Esophagus squamous epithelium (tissue), 5 donors: ENCODE measurements at places on chromosomes 1 and 21.

DNA sequence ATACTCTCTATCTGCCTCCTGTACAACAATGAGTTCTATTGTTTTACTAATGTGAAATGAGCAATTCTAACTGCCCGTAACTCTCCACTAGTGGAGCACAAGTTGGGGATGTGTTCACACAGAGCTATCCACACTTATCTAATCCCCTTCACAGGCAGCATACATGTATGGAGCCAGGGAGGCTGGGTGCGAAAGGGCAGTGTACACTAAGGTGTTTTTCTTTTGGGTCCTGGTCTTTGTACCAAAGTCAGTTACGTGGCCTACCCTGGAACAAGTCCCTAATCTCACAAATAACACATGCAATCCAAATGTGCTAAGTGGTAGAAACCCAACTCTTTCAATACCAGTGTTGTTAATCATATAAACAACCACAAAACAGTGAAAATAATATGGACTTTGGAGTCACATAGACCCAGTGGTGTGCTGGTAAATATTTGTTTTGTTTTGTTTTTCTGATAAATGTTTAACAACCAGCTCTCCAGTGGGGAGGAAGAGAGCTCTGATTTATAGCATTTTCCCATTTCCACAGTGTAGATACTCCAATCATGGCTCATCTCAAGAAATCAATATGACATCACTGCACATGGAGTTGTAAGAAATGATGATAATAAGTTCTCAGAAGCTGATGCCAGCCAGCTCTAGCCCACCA, 319.9 kb upstream of the DUSP10 start:
- DNase-seq: no peak

DNA sequence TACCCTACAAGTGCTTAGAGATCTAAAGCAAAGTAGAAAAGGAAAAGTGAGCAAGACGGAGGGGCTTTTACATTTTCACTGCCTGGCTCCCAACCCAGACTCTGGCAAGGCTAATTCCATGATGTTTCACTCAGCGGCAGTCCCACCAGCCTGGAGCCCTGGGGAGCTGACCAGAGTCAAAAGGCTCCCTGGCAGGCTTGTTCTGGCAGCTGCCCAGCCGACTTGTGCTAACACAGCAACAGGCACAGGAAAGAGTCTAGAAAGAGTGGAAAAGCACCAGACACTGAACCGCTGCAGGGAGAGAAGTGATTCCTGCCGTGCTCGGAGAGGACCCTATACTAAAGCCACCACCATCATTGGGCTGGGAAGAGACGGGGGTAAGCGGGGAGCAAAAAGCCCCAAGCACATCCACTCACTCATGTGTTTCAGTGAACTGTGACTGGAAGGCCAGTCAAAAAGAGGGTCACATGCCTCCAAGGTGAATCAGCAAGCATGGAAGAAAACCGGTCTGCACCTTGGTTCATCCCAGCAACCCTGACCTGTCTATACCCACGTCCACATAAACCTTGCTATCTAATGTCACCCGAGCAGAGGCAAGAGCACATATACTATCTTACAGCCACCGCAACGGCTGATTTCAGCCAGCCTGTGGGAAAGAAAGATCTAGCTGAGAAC, 8.0 kb downstream of the SMIM12 start:
- DNase-seq: no peak

DNA sequence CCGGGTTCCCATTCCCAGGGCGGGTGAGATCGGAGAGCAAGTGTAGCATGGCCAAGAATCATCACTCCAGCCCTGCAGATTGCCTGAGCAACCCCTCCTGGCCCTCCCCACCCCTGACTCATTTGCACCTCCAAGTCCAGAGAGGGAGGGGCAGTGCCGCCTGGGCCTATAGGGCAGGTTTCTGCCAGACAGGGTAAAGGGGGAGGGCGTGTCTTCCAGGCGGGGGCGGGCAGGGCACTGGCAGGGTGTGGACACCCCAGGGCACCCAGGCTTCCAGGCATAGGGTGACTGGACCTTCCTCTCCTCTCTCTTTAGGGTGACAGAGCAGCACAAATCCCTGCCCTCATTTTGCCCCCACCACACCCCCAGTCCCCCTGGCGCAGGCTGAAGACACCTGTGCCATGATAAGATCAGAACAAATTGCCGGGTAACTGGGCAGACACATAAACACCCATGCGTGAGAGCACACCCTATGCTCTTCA, 3.2 kb upstream of the CRYBG2 start:
- no peak for DNase-seq

GRCh38 chr1:84853741-84854721, 39.0 kb downstream of the LPAR3 start:
- DNase-seq: no peak
